ENCODE measurements at places on chromosomes 2 and 18. TPM values are rescaled to one million over a fixed set of nuclear protein-coding genes. Genes with fewer than 3 reads are reported as not detected.

SCN9A gene
- total RNA-seq, result 11.5 TPM

MXD1 gene
- total RNA-seq, result 3.1 TPM

GRCh38 chr2:66633631-66634030 is 198.7 kb downstream of the MEIS1 start:
- no peaks in the 10 kb centered on the region for H3K4me1 ChIP-seq
- H3K4me3 ChIP-seq, result no peak overlapping the region
- no peaks in the 10 kb centered on the region for H3K27me3 ChIP-seq
- DNase-seq, result no peak

DNA sequence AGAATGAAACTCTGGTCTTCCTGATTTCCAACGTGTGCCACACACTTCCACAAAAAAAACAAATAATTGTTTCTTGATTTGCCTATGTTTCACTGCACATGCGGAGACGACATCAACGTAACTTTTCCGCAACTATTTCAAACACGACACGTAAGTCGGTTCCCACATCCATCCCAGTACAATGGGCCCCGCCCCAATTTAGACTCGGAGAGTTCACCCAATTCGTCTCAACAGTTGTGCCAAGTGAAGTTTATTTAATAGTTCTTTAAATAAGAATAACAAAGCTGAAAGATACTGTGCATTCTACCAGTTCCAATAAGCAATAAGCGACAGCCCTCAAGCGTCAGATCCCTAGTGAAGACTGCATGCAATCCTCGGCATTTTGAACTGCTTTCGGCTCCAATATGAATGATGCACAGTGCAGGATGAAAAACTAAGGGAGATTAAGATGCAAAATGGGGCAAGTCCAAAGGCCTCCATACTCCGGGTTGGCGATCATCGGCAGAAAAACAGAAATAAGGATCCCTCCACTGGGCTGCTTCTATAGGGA is 664 bp downstream of the CCT4 start:
- no peak for DNase-seq
- H3K27me3 ChIP-seq, result no peaks in the 10 kb centered on the region
- H3K4me3 ChIP-seq, result peak overlapping the region; percentile 69
- peak overlapping the region; percentile 84 for H3K27ac ChIP-seq
- H3K36me3 ChIP-seq, result peaks cover 50% of the 10 kb centered on the region
- peaks cover 9% of the 10 kb centered on the region for H3K4me1 ChIP-seq

SLC4A5 gene
- total RNA-seq, result not detected

DNA sequence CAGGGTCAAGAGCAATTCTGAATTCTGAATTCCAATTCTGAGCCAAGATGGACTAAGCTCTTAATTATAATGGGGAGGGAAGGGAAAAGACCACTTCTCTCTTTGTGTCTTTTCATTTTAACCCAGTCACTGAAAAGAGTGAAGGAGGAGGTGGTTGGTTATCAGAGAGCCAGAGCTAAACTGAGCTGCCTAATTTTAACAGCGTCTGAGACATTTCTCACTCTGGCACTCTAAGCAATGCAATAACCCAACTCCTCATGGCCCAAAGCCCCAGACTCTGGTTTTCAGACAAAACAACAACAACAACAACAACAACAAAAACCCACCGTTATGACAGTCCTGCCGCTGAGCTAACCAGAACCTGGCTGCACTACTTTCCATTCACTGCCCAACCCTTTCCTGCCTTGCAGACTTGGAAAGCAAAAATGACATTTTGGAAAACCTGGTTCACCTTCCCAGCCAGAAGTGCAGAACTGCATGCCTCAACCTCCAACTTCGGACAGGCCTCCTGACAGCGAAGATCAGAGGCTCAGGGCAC is 1.0 kb downstream of the CHST10 start:
- H3K27me3 ChIP-seq, result no peaks in the 10 kb centered on the region
- no peak for DNase-seq
- H3K4me1 ChIP-seq, result peaks cover 13% of the 10 kb centered on the region
- no peak overlapping the region for H3K27ac ChIP-seq
- peak overlapping the region; percentile 90 for H3K4me3 ChIP-seq

C1GALT1C1L gene
- 1.1 TPM for total RNA-seq
